Stimulated activated naive CD8-positive, alpha-beta T cell treated with anti-CD3 and anti-CD28 coated beads, Interleukin-15, amount 100 ng/mL, for 72 hours (primary cell): ENCODE measurements at places on chromosomes 2 and 18.
A peak's percentile ranks its signal among the peaks of the same experiment; 100 is the strongest.

DNA sequence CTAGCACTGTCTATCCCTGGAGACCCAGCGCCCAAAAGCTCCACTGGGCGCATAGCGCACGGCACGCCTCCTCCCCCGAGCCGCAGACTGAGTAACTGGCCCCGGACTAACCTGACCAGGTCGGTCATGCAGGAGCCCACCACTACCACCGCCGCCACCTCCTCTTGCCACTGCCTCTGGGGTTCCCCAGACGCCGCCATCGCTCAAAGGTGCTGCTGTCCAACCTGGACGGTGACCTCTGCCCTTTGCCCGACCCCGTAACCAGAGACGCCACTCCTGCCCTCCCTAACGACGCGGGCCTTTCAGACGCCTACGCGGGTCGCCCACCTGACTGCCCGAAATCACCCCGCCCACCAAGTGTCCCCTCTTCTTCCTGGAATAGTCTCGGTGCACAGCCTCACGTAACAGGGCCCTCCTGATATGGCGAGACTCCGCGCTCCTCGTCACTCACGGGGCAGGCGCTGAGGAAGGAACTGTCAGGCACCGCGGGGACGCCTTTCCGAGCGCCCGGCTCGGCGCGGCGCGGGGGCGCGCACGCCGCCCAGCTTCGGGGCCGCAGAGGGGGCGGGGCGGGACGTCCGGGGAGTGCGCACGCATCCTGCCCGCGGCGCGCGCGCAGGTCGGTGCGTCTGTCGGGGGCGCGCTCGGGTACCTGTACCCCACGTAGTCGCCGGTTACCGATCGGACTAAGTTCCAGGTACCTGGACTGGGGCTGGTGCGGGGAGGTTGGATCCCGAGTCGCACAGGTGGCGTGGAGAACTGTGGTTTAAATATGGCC is at the start of the genes BABAM2 and RBKS:
BABAM2 (plus strand) TSS at position 584 of the 778 bp plus-strand sequence. CDS start 3,828 bp downstream, outside the sequence.
RBKS (minus strand) TSS at position 242 of the 778 bp plus-strand sequence; CDS start at position 200, 42 bp downstream.
- DNase-seq: peak; percentile 90

- no peak for DNase-seq
These were observed 31.3 kb upstream of the ZNF236 start for GRCh38 chr18:76791106-76791505.

DNA sequence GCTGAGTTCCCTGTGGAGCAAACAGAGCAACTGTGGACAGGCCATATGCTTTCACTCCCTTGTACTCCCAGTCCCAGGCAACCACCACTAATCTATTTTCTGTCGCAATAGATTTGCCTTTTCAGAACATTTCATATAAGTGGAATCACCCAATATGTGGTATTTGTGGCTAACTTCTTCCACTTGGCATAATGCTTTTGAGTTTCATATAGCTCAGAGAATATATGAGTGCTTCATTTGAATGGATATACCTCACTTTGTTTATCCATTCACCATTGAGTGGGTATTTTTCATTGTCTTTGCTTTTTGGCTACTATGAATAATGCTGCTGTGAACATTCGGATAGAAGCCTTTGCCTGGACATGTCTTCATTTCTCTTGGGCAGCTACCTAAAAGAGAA is 151.9 kb downstream of the CERS6 start:
- no peak for DNase-seq

- no peak for DNase-seq
These were observed 380.8 kb upstream of the ACVR2A start for GRCh38 chr2:147463881-147464520.
